ENCODE measurements at places on chromosomes 5 and 9.

DNA sequence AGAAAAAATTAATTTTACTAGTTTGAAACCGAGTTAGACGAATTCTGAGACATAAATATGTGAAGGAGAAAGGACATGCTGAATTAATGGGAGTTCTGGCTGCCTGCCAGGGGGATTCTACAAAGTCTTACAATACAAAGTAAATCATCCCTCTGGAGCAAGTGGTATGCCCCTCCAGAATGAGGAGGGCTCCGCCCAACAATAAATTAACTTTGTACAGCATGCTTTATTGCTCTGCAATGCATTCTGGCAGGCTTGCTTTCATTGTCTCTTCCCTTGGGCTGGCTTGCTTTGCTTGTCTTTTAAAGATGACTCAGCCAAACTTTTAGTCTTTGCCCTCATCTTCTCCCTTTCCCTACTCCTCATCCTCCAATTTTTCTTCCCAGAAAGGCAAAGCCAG lies 11.7 kb upstream of the PCDHB1 start:
- ATAC-seq, result no peak

DNA sequence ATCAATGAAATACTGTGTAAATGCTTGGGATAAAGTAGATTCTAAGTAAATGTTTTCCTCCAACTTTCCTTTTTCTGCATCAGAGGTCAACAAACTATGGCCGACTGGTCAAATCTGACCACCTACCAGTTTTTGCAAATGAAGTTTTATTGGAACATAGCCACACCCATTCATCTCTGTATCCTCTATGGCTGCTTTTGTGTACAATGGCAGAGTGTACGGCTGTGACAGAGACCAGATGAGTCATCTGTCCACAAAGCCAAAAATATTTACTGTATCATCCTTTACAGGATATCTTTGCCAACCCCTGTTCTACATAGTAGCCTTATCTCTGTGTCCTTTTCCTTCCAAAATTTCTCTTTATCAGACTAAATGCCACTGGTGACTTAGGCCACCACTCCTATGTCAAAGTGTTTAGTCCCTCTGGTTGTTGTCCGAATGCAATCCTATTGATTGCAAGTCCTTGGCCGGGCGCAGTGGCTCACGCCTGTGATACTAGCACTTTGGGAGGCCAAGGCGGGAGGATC lies 218.4 kb upstream of the KLF4 start:
- ATAC-seq, result no peak

- ATAC-seq, result no peak
Observed at GRCh38 chr5:167219298-167219697, 1072.1 kb upstream of the WWC1 start.

DNA sequence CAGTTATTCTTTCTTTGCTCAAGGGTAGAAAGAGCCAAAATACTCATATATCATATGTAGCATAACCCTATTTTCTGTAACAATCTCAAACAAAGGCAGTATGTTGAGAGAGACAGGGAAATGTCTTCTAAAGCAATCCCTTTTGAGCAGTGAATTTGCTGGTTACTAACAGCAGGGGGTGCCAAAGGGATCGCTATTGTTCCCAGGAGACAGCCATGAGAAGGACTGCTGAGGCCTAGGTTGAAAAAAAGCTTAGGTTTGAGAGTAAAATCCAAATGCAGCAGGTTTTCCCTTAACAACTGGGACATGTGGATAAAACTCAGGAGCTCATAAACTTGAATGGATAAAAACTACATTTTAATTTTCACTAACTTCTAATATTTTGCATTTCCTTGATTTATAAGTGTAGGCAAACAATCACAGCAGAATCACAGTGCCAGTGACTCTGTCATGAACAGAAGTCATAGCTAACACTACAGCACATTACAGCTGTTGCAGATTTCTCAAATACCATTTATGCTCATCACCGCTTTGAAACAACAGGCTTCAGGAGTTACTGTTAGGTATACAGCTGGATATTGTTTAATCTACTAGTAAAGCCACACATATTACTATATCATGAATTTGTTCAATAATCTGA lies 148.4 kb downstream of the MAPKAP1 start:
- no peak for ATAC-seq

DNA sequence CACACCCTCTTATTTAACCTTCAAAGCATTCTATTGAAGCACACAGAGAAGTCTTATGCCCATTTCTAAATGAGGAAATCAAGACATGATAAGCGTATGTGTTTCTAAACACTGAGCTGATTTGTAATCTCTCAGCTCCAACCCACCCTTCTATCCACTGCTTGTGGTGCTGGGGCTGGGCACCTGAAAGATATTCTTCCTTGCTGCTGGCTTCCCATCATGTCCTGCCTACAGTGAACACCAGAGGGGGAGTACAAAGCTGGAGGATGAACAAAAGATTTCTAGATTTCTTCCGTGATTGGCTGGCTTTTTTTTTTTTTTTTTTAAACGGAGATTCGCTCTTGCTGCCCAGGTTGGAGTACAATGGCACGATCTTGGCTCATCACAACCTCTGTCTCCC lies 14.4 kb downstream of the ACTL7A start:
- ATAC-seq, result no peak

DNA sequence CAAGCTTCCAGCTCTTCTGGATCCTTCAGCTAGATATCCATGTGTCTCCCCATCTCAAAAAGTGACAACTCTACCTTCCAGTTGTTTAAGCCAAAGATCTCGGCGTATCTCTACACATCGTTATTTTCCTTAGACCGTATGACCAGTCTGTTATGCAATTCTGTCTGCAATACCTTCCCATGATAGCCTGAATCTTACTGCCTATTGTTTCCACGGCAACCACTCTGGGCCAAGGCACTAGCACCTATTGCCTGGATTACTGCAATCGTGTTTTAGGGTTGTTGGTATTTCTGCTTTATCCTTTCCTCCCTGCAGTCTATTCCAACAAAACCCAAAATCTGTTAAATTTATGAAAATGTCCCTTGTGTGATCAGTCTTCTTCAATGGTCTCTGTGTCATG lies 448.4 kb downstream of the MTRR start:
- ATAC-seq, result no peak

DNA sequence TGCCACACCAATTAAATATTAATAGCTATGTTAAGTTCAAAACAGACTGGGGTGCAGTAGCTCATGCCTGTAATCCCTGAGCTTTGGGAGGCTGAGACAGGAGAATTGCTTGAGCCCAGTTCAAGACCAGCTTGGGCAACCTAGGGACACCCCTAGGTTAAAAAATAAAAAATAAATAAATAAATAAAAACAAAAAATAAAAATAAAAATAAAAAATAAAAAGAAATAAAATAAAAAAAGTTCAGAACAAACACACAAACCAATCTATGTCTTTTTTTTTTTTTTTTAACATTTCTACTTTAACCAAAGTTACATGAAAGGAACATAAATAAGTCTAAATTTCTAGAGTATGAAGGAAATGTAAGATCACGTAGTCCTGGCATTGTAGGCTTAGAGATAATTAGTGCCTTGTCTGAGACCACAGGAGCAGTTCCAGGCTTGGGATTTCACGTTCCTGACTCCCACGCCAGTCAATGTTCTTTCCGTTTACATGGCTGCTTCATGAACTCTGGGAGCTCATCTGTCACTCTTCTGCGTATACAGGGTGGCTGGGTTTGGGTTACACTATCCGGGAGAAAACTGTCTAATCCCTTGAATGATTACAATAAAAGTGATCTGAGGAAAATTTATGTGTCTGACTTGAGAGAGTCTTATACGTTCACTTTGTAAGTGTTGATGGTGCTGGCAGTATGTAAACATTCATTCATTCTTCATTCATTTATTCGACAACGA lies 85.2 kb downstream of the KIAA1958 start:
- ATAC-seq, result no peak

DNA sequence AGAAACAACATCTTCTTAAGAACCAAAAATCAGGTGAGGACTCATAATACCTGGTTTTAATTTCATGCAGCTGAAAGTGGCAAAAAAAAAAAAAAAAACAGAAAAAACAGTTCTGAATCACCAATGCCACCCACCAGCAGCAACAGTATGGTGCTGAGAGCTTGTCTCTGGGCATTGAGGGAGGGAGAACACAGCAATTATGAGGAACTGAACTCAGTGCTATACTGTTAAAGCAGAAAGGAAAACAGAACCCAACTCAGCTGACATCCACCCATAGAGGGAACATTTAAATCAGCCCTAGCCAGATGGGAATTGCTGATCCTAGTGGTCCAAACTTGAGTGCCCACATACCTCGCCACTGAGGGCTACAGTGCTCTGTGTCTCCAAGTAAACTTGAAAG lies 657.9 kb downstream of the ACTL7B start:
- ATAC-seq, result no peak

DNA sequence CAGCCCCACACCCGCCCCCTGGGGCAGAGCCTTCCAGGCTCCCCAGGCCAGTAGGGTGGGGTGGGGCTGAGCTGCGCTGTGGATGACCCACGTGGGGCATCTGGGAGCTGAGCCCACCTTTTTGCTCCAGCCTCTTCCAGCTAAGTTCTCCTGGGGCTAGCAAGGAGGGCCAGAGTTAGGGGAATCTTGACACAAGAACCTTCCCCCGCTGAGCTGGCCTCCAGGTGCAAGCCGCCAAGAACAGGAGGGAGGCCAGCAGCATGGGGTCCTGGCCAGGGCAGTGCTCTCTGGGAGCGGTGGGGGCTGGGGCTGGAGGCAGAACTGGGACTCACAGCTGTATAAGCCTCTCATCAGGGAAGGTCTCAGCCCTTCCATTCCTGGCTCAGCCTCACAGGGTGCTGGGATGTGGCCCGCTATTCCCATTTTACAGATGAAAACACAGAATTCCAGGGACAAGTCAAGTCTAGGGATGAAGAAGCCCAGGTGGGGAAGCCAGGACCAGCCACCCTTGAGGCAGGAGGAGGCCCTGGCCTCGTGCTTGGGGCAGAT lies 21.5 kb downstream of the SARDH start:
- no peak for ATAC-seq

DNA sequence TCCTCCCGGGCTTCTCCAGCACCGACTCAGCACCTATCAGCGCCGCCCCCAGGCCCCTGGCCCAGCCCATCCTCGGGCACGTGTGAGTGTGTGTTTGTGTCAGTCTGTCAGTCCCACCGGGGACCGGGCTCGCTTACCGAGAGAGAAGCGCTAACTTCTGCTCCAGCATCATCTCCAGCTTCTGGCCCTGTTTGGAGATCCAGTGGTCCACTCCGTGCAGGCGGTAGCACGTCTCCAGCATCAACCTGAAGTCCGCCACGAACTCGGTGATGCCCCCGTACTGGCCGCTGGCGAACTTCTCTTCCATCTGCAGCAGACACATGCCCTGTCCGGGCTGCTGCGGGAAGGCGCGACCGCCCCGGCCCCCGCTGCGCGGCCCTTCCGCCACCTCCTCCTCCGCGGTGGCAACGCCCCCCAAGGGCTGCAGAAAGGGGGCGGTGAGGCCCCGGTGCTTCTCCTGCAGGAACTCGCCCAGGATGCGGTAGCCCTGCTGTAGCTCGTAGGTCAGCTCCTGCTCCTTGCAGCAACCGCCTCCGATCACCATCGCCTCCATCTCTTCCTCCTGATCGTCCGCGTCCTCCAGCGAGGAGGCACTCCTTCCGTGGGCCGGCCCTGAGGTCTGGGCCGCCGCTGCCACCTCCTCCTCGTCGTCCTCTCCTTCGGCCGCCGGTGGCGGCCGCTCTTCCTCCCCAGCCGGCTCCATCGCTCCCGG lies 8.2 kb downstream of the RANBP6 start:
- peak; percentile 86 for ATAC-seq

DNA sequence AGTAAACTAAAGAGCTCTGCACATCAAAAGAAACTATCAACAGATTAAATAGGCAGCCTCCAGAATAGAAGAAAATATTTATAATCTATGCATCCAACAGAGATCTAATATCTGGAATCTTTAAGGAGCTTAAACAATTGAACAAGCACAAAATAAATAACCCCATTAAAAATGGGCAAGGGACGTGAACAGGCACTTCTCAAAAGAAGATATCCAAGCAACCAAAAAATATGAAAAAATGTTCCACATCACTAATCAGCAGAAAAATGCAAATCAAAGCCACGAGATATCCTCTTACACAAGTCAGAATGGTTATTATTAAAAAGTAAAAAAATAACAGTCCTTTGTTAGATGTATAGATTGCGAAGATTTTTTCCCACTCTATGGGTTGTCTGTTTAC lies 109.1 kb upstream of the TRPC7 start:
- ATAC-seq, result no peak

DNA sequence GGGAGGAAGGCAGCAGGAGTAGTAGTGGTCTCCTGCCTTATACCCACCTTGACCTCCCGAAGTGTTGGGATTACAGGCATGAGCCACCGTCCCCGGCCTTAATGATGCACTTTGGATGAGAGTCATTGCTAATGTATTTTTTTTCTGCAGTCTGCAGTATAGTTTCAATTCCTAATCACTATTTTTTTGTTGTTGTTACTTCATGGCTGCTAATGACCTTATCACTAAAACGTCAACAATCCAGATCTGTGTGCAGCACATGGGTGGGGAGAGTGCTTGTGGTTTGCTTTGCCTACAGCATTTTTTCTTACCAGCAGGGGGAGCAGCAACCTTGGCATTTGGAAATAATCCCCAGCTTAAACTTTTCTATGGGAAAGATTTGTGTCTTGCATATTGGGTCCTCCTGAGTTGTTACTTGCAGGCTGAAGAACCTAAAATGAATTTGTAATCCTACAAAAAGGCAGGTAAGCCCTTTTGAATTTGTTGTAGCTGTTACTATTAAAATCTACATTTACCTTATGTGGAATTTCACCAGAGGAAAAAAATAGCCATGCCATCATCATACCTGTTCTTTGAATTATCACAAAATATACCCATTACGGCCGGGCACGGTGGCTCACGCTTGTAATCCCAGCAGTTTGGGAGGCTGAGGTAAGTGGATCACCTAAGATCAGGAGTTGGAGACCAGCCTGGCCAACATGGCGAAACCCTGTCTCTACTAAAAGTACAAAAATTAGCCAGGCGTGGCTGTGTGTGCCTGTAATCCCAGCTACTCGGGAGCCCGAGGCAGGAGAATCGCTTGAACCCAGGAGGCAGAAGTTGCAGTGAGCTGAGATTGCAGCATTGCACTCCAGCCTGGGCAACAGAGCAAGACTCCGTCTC lies 6.3 kb upstream of the MED7 start:
- ATAC-seq, result peak; percentile 55

DNA sequence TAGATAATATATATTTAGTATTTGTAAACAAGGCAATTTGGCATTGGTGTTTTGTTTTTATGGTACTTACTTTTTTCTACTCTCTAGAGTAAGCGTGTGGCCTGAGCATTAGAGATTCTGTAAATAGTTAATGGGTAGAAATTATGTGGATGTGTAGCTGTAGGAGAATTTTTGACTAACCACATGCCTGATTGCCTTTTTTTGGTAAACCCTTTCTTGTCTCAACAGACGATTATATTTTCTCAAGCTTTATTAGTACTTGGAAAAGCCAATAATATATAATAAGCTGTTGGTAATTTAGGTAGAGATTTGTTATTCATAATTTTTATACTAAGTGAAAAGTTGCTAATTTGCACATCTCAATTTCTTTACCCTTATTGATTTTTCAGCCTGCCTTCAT lies 76.8 kb downstream of the FCHO2 start:
- no peak for ATAC-seq

GRCh38 chr5:36237751-36238150 lies 4.0 kb downstream of the NADK2 start:
- no peak for ATAC-seq

GRCh38 chr9:1619915-1620710 lies 395.0 kb upstream of the SMARCA2 start:
- no peak for ATAC-seq

- ATAC-seq, result no peak
Observed at GRCh38 chr5:42242881-42243485, 180.3 kb upstream of the GHR start.
